ENCODE measurements at places on chromosomes 5 and 9.

DNA sequence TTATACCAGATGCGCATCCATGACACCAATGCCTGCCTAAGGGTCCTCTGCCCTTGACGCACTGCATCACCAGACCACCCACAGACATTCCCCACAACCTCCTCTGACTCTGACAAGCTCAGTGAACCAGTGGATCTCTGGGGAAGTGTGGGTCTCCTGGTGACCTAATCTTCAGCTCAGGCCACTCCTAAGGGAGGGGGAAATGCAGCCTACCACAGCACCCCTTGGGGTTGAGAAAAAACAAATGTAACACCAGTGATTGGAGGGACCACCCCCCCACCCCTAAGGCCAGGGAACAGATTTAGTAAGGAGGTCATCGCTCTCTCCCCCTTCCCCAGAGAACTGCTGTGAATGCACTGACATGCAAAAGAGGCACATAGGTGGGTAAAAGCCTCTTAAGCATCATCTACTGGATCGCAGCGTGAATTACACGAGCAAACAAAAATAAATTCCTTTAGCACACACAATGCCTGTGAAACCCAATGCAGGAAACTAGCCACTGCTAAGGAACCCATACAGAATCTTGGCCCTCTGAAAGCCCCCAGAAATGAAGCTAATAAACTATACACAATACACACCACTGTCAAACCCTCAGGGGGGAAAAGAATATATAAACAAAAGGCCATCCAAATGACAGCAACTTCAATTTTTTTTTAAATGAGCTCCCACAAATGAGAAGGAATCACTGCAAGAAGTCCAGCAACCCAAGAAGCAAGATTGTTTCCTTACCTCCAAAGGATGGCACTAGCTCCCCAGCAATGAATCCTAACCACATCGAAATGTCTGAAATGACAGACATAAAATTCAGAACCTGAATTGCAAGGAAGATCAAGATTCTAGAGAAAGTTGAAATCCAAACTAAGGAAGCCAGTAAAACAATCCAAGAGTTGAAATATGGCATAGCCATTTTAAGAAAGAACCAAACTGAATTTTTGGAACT is 513.7 kb upstream of the PTGER4 start:
- DNase-seq: no peak
- H3K27me3 ChIP-seq: no peaks in the 10 kb centered on the region
- H3K4me1 ChIP-seq: no peaks in the 10 kb centered on the region
- H3K36me3 ChIP-seq: no peaks in the 10 kb centered on the region
- H3K27ac ChIP-seq: no peak overlapping the region
- no peak overlapping the region for H3K4me3 ChIP-seq

- no peaks in the 10 kb centered on the region for H3K4me1 ChIP-seq
- H3K4me3 ChIP-seq: no peak overlapping the region
- no peaks in the 10 kb centered on the region for H3K36me3 ChIP-seq
- H3K27ac ChIP-seq: no peak overlapping the region
These were observed 34.5 kb upstream of the ORM1 start for GRCh38 chr9:114288193-114289091.

- H3K4me3 ChIP-seq: no peak overlapping the region
- H3K27ac ChIP-seq: no peak overlapping the region
- no peaks in the 10 kb centered on the region for H3K36me3 ChIP-seq
- no peak for DNase-seq
- H3K4me1 ChIP-seq: no peaks in the 10 kb centered on the region
- H3K27me3 ChIP-seq: no peaks in the 10 kb centered on the region
These were observed 42.4 kb upstream of the LARP1 start for GRCh38 chr5:154712518-154713437.

DNA sequence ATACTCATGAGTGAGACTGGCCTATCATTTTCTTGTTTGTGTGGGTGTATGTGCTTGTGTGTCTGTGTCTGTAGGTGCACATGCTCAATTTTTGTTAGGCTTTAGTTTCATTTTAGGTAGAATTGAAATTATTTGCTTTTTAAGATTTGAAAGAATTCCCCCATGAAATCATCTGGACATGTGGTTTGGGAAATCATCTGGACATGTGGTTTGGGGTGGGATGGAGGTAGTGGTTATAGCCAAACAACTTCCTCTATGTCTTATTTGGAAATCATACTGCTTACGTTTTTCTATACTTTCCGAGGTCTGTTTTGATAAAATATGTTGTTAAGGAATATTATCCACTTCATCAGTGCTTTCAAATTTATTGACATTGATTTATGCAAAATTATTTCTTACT is 485.4 kb upstream of the CLINT1 start:
- H3K4me3 ChIP-seq: no peak overlapping the region
- H3K4me1 ChIP-seq: no peaks in the 10 kb centered on the region

DNA sequence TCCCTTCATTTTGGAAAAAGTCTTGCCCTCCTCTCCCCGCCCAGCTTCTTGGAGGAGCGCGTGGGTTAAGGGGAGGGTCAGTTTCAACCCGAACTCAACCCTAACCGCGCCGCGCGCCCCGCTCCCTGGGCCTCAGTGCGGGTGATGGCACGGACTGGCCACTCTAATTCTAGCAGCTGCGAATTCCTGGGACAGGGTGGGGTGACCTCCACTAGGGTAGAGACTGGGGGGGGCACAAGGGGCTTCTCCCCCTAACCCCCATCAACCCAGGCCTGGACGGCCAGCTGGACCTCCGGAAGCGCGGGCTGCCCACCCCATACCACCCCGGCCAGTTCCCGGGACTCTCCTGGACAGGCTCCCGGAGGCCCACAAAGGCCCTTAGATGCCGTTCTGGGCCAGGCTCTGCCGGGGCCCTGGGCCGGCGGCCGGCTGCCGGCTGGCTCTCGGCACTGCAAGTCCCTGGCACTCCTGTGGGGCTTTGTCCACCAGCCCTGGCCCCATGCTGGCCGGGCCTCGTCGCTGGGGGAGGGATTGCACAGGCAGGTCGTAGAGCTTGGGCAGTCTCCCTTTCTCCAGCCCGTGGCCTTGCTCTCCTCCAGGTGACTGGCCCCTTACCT is 7.2 kb upstream of the PSD2 start:
- DNase-seq: no peak
- H3K36me3 ChIP-seq: no peaks in the 10 kb centered on the region
- H3K4me3 ChIP-seq: no peak overlapping the region
- no peak overlapping the region for H3K27ac ChIP-seq
- H3K27me3 ChIP-seq: peaks cover 6% of the 10 kb centered on the region
- peaks cover 10% of the 10 kb centered on the region for H3K4me1 ChIP-seq

GRCh38 chr5:153793699-153794098 is 245.0 kb downstream of the FAM114A2 start:
- no peaks in the 10 kb centered on the region for H3K4me1 ChIP-seq
- H3K4me3 ChIP-seq: no peak overlapping the region
- H3K27me3 ChIP-seq: no peaks in the 10 kb centered on the region
- DNase-seq: no peak
- no peak overlapping the region for H3K27ac ChIP-seq
- H3K36me3 ChIP-seq: no peaks in the 10 kb centered on the region

DNA sequence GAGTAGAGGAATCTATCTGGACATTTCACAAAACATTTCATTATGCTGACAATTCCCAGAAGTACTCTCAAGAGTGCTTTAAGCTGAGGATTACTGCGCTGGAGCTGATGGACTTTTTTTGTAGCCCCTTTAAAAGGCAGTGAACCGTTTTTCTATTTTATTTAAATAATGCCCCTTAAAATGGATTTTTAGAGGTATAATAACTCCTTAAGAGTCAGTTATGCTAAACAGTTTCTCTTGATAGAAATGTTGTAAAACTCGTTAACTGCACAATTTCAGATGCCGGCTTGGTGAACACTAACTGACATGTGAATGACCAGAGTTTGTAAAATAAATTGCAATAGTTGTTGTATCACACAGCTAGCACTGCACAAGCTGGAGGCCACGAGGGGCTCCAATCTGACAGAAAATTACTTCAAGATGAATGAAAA is 174.0 kb downstream of the NR2F1-AS1 start:
- H3K4me3 ChIP-seq: no peak overlapping the region
- no peak for DNase-seq
- H3K27me3 ChIP-seq: no peaks in the 10 kb centered on the region
- no peak overlapping the region for H3K27ac ChIP-seq

GRCh38 chr5:173582216-173583111 is 34.0 kb downstream of the BOD1 start:
- no peak for DNase-seq
- no peak overlapping the region for H3K27ac ChIP-seq
- no peaks in the 10 kb centered on the region for H3K36me3 ChIP-seq
- no peaks in the 10 kb centered on the region for H3K27me3 ChIP-seq
- no peak overlapping the region for H3K4me3 ChIP-seq
- no peaks in the 10 kb centered on the region for H3K4me1 ChIP-seq

GRCh38 chr9:85871008-85871407 is 69.9 kb upstream of the NAA35 start:
- no peak overlapping the region for H3K27ac ChIP-seq
- no peaks in the 10 kb centered on the region for H3K27me3 ChIP-seq
- DNase-seq: no peak
- no peak overlapping the region for H3K4me3 ChIP-seq
- no peaks in the 10 kb centered on the region for H3K36me3 ChIP-seq
- H3K4me1 ChIP-seq: no peaks in the 10 kb centered on the region

DNA sequence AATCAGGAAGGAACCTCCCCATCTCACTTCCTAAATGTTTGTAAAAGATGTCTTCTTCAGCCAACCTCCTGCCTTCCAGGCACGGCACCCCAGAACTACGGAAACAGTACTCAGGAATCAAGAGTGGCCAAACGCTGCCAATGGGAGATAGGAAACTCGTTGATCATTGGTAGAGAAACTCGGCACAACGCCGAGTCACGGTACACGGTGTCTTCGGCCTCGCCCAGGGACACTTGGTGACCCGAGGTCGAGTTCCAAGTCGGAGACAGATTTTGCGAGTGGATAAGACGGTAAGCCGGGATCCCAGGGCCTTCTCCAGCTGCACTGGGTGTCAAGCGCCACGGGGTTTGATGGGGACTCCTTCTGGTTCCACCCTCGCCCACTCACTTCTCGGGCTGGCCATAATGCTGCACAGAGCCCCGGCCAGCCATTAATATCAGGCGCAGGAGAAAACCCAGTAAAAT is 343 bp downstream of the KIAA0825 start:
- peaks cover 22% of the 10 kb centered on the region for H3K4me1 ChIP-seq
- peak overlapping the region; percentile 91 for H3K4me3 ChIP-seq
- DNase-seq: no peak
- H3K36me3 ChIP-seq: no peaks in the 10 kb centered on the region
- peak overlapping the region; percentile 73 for H3K27ac ChIP-seq

DNA sequence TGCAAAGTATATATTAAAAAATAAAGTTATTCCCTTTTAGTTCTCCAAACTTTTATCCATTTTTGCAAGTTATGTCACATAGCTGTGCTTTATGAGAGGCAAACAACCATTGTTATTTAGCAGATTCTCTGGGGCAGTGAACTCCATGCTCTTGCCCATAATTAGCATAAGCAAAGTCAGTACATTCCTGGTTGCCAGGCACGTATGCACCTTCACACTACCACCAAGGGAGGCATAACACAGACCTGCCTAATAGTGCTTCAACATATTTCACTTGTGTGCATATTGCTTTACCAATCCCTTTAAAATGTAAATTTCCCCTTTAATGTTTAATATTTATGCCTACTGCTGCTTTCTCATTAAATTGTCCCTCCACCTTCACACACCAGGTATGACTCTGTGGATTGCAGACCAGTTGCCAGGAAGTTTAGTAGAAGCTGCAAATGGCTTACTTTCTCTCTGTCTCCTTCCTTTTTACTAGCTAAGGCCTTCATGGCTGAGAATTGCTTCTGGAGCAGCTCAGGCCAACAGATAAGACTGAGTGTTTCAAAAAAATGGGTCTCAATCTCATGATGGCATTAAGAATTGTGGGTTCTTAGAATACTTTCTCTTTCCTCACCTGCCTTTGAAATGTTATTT is 388.2 kb downstream of the PRR16 start:
- no peaks in the 10 kb centered on the region for H3K4me1 ChIP-seq
- no peaks in the 10 kb centered on the region for H3K36me3 ChIP-seq
- no peak for DNase-seq
- no peak overlapping the region for H3K4me3 ChIP-seq

- H3K27me3 ChIP-seq: no peaks in the 10 kb centered on the region
- peaks cover 44% of the 10 kb centered on the region for H3K4me1 ChIP-seq
- H3K36me3 ChIP-seq: no peaks in the 10 kb centered on the region
These were observed 26.9 kb upstream of the ADAM19 start for GRCh38 chr5:157602505-157602904.

GRCh38 chr9:124122321-124122720 is 110.8 kb downstream of the LHX2 start:
- DNase-seq: no peak
- no peak overlapping the region for H3K4me3 ChIP-seq
- H3K27ac ChIP-seq: no peak overlapping the region
- H3K4me1 ChIP-seq: peaks cover 5% of the 10 kb centered on the region

- H3K27ac ChIP-seq: no peak overlapping the region
- no peaks in the 10 kb centered on the region for H3K4me1 ChIP-seq
- no peaks in the 10 kb centered on the region for H3K36me3 ChIP-seq
These were observed 252.5 kb downstream of the FSTL4 start for GRCh38 chr5:133359861-133360260.
